ENCODE measurements at places on chromosomes 4 and X.

DNA sequence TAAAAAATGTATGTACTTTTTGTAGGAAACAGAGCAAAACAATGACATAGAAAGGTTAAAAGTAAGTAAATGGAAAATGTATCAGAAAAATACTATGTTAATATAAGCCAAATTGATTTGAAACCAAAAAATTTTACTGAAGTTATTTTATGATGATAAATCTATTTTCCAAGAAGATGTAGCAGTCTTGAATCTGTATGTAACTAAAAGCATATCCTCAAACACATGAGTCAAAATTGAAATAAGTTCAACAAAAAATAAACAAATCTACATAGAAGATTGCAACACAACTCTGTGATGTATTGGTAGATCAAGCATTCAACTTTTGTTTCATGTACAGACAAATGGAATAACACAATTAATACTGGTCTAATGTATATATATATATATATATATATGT is 450.0 kb downstream of the SPRY1 start:
- no peak for DNase-seq

DNA sequence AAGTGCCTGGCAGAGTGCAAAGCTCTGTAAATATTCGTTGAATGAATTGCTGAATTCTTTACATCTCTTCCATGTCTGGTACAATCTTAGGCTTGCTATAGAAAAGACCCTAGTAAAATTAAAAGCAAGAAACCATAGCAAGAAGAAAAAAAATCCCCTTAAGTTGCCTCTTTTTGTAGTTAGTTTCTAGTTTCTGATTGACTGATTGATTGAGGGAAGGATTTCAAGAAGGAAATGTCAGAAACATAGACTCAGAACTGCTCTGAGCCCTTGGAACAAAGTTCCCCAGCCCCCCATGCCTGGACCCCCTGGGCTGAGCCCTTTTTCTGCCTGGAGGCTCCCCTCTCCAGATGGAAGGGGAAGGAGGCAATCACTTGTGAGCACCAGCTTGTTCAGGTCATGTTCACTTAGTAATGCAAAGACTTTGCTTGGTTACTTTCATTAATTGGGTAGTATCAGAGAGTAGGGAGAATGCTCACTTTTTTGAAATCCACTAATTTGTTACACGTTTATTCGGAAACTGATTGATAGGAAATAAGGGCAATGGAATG is 35.6 kb downstream of the DAPP1 start:
- no peak for DNase-seq

- no peak for DNase-seq
These were observed 47.5 kb upstream of the SCRG1 start for GRCh38 chr4:173446416-173446815.

DNA sequence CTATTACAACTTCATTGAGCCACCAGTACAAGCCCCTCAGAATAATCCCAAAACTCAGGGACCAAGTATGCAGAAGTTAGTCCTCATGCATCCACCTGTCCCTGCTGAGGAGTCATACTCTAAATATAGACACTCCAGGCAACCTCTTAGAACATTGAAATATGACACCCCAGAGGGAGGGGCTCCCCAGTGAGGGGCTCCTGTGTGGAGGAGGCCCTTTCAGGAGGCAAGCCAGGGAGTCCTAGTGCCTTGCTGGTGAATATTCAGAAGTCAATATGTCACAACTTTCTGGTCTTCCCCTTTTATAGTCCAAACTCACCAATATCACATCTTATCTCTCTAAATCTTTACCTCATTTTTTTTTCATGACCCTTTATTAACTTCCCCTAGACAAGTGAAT is 1.6 kb upstream of the ARMCX6 start:
- no peak for DNase-seq

DNA sequence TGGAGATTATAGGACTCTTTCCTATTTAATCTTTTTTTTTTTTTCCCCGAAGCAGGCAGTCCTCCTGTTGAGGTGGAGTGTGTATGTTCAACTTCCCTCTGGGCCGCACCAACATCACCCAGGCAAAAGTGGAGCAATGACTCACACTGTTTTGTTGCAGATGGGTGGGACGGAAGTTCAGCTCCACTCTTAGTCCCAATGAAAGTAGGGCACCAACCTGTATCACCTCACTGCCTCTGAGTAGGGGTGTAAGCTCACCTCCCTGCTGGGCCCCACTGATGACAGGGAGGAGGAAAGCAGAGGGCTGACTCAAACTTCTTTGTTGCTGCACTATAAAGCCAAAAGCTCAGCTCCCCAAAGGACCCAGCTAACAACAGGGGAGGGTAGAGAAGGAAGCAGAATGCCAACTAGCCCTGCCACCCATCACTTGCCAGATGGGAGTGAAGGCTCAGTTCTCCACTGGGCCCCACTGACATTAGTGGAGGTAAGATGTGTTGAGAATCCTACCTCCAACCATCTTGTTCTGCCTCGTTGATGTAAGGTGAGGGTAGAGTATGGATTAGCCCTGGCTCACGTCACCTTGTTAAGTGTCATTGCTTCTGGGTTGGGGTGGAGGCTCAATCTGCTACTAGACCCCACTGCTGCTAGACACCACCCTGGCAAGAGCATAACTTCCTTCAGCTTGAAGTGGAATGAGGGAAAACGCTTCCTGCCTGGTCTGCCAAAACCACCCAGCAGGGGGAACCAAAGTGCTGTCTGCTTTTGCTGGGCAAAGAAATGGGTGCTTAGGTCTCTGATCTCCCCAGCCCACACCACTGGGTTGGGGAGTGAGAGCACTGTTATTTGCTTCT is 14.1 kb downstream of the RPS6KA3 start:
- DNase-seq: peak; percentile 48

GRCh38 chrX:19852014-19853005 is 35.1 kb downstream of the SH3KBP1 start:
- peak; percentile 53 for DNase-seq

GRCh38 chr4:178086320-178086719 is 644.1 kb upstream of the AGA start:
- DNase-seq: no peak

- DNase-seq: no peak
These were observed 879 bp downstream of the SH2D1A start for GRCh38 chrX:124347242-124347641.

GRCh38 chrX:77444075-77444474 is 3.1 kb upstream of the FGF16 start:
- no peak for DNase-seq

- no peak for DNase-seq
These were observed 2.8 kb downstream of the SFRP2 start for GRCh38 chr4:153785910-153786721.

- no peak for DNase-seq
These were observed 187.0 kb downstream of the MID1 start for GRCh38 chrX:10433296-10433965.

DNA sequence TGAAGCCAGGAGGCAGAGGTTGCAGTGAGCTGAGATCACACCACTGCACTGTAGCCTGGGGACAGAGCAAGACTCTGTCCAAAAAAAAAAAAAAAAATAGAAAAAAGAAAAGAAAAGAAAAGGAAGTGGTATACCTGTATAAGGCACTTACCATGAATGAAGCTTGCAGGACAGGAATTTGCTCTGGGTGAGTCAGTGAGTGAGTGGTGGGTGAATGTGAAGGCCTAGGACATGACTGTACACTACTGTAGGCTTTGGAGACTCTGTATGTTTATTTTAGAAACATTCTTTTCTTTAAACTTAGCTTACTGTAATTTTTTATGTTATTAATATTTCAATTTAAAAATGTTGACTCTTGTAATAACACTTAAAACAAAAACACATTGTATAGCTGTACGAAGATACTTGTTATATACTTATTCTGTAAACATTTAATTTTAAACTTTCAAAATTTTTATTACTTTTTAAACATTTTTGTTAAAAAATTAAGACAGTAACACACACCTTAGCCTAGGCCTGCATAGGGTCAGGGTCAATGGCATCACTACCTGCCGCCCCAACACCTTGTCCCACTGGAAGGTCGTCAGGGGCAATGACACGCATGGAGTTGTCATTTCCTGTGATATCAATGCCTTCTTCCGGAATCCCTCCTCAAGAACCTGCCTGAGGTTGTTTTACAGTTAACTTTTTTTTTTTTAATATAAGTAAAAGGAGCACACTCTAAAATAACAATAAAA is 78.7 kb downstream of the CLNK start:
- DNase-seq: peak; percentile 88

GRCh38 chr4:127249066-127249766 is 383.5 kb upstream of the INTU start:
- DNase-seq: peak; percentile 75

GRCh38 chr4:87427518-87427868 is 5.1 kb downstream of the NUDT9 start:
- DNase-seq: no peak

- no peak for DNase-seq
These were observed 212.7 kb downstream of the RPA4 start for GRCh38 chrX:97096385-97096784.

DNA sequence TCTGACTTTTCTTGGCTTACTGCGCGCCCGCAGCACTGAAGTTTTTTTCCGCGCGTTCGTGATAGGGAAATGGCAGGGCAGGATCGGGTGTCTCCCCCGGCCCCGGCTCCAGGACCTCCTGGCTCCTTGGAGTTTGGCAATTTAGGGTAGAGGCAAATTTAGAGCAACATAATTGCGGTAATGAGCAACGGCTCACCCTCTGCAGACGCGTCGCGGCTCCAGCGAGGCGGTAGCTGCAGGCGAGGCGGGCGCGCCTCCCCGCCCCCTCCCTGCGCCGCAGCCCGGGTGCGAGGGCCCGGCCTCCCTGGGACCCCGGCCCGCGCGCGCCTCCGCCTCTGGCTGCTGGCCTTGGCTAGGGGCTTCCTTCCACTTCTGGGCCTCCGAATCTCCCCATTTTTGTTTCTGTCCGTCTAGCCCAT is 6.2 kb downstream of the MSX1 start:
- DNase-seq: no peak

DNA sequence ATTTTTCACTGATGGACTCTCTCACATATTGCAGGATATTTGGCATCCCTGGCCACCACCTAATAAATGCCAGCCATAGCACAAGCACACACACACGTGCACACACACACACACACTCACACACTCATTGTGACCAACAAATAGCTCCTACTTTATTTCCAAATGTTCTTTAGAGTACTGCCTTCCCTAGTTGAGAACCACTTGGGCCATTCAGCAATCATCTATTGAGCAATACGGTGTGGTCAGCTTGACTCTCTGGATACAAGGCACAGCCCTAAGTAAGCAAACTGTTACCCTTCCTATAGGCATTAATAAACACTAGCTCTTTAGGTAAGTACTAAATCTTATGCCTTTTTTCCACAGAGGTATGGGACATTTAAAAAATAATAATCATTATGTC is 21.1 kb downstream of the CORIN start:
- no peak for DNase-seq

DNA sequence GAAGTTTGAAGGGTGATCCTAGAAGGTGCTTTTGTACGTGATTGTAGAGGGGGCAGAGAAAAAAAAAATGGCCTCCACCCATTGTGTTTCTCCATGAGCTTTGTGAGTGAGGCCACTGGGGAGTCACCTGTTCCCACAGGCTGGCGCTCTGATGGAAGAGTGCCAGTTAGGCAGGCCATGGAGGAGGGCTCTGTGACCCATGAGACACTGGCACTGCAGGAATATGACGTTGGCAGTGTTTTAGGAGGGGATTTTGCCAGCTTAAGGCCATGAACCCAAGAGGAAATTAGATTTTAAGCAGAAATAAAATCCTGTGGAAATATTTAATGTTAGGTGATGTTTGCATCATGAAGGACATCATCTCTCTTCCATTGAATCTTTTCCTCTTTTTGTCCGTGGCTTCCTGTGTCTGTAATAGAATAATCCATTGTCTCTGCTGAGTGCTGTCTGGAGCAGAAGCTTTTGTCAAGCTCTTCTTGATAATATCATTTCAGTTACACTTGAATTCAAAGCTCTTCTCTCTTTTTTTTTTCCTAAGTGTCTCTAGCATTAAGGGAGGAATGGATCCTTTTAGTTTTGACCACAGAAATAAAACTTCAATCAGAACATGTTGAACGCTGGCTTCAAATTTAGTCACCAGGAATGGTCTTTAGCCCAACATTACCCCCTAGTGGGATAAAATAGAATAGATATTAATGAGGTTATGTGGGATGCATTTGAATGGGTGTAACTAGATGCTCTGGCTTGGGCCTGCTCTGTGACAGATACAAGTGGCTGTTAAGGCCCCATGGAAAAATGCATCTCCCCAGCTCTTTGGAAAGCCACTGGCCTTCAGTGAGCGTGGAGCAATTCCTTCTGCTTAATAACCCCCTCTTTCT is 41.0 kb upstream of the UCP1 start:
- peak; percentile 61 for DNase-seq

DNA sequence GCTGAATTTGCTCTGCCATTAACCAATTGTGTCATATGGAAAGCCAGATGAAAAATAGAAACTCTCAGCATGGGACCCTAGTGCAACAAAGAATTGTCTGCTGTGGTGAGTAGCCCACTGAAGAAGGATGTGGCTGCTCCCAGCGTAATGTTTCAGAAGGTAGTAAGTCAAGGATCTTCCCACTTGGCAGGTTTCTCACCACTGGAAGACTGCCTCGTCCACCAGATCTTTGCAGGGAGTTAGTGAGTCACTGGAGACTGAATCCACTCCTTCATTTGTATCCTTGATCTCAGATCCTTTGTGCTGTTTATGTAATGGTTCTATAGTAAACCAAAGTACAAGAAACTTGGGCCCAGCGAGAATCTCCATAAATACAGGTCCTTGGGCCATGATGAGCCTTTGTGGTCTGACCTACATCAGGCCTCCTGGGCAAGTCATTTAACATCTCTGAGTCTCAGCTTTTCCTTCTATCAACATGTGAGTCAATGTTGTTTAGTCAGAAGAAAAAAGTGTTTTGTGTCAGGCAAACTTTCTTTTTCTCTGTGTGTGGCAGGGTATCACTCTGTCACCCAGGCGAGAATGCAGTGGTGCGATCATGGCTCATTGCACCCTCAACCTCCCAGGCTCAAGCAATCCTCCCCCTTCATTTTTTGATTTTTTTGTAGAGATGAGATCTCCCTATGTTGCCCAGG is 78.0 kb upstream of the CCDC160 start:
- DNase-seq: no peak

DNA sequence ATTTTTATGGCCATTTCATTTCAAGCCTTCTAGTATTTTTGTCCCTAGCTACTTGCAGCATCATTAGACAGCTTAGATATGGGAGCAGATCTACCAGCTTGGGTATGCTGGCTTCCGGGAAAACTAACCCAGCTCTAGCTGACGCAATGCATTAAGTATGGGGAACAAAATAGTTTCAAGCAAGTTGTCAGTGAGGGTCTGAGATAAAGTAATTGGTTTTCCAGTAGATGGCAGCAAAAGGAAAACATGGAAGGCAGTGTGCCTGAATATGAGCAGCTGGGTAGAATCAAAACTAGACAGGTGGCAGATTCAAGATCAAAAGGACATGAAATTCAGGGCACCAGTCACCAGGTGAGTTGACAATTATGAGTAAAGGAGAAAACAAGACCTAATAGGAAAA is 340.9 kb upstream of the CTSO start:
- DNase-seq: peak; percentile 95
